ENCODE measurements at places on chromosomes 7 and 10.

DNA sequence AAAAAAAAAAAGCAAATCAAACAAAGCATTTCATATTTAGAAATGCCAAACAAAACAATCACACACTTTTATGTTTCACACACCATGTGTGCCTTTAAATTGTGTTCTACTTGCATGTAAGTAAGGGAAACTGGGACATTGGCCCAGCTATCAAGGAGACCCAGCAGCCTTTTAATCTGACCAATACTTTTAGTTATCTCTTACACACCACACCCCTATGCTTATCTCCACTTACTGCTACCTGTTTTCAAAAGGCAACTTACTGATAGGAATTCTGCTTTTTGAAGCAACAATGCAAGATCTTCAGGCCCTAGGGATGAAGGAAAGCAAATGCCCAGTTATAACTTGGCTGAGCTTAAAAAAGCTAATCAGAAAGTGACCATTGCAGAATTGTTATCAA is 1244.8 kb upstream of the SORCS1 start:
- DNase-seq, result no peak

DNA sequence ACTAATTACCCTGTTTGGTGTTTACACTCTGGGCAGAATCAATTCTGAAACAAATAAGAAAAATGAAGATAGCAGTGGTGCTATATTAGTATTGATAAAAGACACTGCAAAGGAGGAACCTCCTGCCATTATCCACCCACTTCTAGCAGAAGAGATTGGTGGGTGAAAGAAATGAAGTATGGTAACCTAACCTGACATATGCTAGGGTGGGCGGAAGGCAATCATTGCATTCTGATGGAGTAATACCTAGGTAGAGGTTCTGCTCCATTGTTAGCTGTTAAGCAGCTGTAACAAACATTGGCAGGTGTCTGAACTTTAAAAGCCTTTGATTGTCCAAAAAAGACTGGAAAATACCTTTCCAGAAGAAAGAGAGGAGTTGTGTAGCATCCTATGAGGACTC is 95.9 kb downstream of the OTUD1 start:
- DNase-seq, result no peak

DNA sequence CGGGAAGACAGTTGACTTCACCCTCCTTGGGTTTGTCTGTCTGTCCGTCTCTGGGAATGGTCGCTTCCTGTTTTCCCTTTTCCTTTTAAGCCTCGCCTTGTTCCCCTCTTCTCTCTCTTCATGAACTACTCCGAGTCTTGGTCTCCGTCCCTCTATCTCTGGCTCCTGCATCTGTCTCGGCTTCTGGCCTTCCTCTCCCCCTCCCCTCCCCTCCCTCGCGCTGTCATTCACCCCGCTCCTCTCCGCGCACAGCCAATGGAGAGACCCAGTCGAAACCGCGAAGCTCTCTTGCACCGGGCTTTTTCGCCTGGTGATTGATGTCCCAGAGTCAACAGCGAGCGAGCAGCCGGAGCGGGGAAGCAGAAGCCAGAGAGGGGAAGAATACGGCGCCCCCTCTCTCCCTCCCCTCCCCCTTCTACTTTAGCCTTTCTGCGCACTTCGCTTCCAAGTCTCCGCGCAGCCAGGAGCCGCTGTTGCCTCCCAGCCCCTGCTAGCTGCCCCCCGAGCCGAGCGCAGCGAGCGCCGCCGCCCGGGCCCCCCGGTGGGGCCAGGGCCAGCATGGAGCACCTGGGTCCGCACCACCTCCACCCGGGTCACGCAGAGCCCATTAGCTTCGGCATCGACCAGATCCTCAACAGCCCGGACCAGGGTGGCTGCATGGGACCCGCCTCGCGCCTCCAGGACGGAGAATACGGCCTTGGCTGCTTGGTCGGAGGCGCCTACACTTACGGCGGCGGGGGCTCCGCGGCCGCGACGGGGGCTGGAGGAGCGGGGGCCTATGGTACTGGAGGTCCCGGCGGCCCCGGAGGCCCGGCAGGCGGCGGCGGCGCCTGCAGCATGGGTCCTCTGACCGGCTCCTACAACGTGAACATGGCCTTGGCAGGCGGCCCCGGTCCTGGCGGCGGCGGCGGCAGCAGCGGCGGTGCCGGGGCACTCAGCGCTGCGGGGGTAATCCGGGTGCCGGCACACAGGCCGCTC is at the start of gene TLX1:
TSS of gene TLX1 (plus strand) at position 317 of the 978 bp plus-strand sequence. CDS start at position 559, 242 bp downstream.
- DNase-seq, result no peak

- DNase-seq, result no peak
Observed at GRCh38 chr7:101826081-101826835, 8.8 kb downstream of the CUX1 start.

- DNase-seq, result no peak
Observed at GRCh38 chr7:48179496-48180030, 8.3 kb downstream of the ABCA13 start.

DNA sequence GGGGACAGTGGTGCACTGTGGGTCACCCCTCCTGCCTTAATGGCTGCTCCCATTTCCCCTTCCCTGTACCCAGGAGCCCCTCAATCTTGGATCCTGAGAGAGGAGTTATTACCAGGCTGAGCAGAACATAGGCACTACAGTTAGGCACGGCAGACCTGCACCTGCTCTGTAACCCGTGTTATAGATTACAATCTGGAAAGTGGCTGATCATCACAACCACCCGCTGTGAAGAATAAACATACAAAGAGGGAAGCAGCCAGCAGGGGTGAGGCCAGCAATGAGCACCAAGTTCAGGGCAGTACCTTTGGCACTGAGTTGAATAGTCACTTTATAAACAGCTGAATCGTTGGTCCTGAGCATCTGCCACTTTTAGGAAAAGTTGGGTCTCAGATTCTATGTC is 1.7 kb downstream of the CDHR1 start:
- peak; percentile 76 for DNase-seq

DNA sequence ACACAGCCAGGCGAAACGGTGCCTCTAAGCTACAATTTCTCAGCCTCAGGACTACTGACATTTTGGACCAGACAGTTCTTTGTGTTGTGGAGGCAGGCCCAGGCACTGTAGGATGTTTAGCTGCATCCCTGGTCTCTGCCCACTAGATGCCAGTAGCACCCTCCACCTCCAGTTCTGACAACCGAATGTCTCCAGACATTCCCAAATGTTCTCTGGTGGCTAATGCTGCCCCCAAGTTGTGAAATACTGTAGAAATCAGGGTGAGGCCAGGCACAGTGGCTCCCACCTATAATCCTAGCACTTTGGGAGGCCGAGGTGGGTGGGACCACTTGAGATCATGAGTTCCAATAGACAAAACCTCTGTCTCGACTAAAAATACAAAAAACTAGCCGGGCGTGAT is 18.2 kb downstream of the HNRNPF start:
- DNase-seq, result no peak

GRCh38 chr7:156608173-156608478 is 32.4 kb upstream of the RNF32 start:
- DNase-seq, result no peak

- DNase-seq, result no peak
Observed at GRCh38 chr10:132628966-132629900, 91.6 kb downstream of the INPP5A start.
